ENCODE measurements at places on chromosomes 12 and 14.

- no peak for DNase-seq
Observed at GRCh38 chr14:32197919-32198318, 3.9 kb upstream of the RNU6-7 start.

- no peak for DNase-seq
Observed at GRCh38 chr14:56817396-56817921, 7.2 kb upstream of the OTX2 start.

DNA sequence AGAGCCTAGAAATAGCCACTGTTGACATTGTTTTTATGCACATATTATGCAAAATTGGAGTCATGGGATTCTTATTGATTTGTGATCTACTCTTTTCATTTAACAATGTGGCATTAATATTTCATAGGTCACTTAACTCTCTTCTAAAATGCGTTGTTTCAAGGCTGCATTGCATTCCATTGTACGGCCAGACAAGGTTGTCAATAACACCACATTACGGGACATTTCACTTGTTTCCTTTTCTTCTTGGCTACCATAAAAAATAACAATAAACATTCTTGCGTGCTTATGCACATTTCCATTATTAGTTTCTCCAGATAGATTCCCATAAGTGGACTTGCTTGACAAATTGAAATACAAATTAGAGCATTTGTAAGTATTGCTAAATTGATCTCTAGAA is 120.8 kb upstream of the TMCC3 start:
- DNase-seq: no peak

GRCh38 chr12:120331390-120331789 is 3.8 kb upstream of the PLA2G1B start:
- no peak for DNase-seq

DNA sequence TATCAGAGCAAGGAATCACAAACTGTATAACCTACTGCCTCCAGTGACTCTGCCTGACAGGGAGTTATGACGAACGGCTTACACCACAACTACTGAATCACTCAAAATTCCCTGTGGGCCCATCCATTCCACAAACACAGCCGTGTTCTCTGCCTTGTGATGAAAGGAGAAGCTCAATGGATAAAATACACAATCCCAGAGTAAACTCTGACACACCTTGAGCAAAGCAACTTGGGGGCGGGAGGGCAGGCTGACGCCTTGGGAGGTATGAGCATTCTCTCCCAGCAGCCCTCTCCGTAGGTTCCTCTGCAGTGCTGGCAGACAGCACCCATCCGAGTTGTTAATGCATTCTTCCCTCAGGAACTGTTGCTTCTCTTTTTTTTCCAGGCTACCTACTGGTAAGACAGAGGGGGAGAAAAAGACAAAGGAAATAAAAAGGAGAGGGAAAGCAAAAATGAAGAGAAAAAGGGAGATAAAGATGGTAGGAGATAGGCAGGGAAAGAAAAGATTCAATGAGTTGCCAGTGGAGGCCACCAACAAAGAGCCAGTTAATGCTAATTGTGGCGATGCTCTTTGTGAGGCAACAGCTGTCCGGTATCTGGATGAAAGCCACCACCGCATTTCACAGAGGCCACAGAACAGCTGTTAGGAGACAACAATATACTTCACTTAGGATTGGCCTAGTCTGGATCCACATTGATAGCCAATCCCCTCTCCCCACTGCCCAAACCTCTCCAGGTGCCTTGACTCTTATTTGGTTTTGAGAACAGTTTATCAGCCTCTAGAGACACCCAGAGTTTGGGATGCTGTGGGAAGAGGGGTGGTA is 4.7 kb upstream of the DIO2 start:
- peak; percentile 74 for DNase-seq

- no peak for DNase-seq
Observed at GRCh38 chr14:88426271-88426670, 40.8 kb downstream of the SPATA7 start.

Data from NCI-H187 treated with DMSO at 0.1 percent for 48 hours (cell line).